ENCODE measurements at places on chromosomes 7 and 10.

GRCh38 chr7:132114411-132114810 lies 461.9 kb downstream of the PLXNA4 start:
- DNase-seq: no peak

- DNase-seq: no peak
These were observed 267.1 kb downstream of the PRPF18 start for GRCh38 chr10:13853854-13854253.

- no peak for DNase-seq
These were observed 143.1 kb downstream of the AHR start for GRCh38 chr7:17441557-17441956.

DNA sequence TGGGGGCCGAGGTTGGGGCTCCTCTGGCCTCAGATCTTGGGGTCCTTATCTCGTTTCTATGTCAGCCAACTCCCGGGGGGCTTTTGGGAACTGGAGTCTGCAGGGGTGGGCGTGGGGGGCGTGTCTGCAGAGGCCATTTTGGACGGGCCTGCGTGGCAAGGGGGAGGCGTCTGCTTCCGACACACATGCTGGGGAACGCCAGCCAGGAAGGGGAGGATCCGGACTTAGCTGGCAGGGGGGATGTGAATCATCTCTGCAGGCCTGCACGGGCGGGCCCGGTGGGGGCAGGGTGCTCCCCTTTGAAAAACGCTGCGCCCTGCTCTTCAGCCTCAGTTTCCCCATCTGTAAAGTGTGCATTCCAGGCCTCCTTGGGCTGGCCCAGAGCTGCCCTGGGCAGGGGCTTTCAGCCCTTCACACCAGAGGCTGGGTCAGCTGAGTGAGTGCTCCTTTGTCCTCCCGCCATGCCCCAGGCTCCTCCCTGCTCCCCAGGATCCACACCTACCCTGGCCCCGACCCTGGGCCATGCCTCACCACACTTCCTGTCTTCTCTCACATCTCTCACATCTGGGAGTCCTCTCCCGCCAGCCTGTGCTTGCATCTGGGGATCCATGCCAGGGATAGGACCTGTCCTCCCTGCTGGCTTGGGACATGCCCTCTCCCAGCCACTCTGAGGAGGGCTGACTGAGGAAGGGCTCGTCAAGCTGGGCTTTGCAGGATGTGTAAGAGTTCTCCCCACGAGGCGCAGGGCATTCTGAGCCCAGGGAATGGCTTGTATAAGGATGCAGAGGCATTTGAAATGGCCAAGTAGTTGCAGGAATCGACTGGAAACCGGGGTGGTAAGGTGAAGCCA lies 172.6 kb upstream of the TNRC18 start:
- DNase-seq: peak; percentile 54
